Stimulated activated CD4-positive, alpha-beta T cell treated with anti-CD3 and anti-CD28 coated beads, Interleukin-2, amount 100 ng/mL, for 24 hours (primary cell): ENCODE measurements at places on chromosomes 16 and 17.

GRCh38 chr16:82088483-82088882, 53.4 kb downstream of the HSD17B2 start:
- no peak for DNase-seq

DNA sequence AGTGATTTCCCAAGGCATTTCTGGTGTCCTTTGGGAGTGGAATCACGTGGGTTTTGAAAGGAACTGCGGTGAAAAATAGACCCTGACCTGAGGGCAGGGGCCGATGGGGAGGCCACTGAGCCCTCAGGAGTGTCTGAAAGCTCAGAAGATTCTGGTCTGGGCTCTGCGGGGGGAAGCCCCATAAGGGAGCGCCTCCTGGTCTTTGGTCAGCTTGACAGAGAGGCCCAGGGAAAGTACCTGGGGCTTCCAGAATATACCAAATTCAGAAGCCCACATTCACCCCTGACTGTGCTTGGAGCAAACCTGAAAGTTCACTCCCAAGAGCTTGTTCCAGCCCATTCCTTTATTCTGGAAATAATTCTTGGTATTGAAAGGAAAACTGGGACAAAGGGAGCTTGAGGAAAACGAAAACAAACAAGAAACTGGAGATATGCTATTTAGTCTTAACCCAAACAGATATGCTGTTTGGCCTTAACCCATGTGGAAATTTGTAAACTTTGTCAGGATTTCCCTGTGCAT, 23.2 kb upstream of the NAGLU start:
- no peak for DNase-seq

DNA sequence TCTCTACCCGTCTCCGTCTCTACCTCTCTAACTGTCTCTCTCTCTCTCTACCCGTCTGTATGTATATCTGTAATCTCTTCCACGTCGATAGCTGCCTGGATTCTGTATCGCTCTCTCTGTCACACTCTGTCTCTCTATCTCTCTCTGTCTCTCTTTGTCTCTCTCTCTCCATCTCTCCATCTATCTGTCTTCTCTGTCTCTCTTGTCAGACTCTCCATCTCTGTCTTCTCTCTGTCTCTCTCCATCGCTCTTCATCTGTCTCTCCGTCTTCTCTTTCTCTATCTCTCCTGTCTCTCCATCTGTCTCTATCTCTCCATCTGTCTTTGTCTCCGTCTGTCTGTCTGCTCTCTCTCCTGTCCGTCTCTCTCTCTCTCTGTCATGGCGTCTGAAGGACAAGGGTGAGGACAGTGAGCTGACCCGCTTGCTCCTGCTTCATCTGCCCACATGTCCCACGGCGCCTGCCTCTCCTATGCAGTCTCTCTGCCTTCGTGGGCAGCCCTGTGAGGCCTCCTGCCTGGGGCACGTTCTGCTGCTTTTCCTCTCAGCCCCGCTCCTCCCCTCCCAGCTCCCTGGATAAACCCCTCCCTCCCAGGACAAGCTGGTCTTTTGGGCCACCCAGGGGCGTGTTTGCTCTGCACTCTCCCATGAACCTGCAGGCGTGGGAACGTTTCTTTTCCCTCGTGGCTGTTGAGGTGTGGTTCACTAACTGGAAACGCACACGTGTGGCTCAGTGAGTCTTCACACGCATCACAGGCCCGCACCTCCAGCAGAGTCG, 18.9 kb downstream of the ACSF3 start:
- no peak for DNase-seq

DNA sequence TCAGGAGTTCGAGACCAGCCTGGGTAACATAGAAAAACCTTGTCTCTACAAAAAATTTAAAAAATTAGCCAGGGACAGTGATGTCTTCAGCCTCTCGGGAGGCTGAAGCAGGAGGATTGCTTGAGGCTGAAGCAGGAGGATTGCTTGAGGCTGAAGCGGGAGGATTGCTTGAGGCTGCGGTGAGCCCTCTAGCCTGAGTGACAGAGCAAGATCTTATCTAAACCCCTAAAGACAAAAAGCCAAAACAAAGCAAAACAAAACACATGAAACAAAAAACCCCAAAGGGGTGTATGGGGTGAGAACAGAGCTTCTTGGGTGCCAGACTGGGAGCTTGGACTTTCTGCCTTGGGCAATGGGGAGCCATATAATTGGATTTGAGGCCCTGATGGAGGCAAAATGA, 2.6 kb downstream of the SPNS3 start:
- no peak for DNase-seq

GRCh38 chr16:56615353-56615752, 7.0 kb downstream of the MT2A start:
- DNase-seq, result no peak

- DNase-seq, result peak; percentile 6
Measured at GRCh38 chr16:49345829-49346228, 27.8 kb upstream of the C16orf78 start.

GRCh38 chr17:27199948-27200347, 94.0 kb upstream of the WSB1 start:
- no peak for DNase-seq

- DNase-seq, result no peak
Measured at GRCh38 chr16:68665501-68665900, 20.4 kb downstream of the CDH3 start.

- DNase-seq, result no peak
Measured at GRCh38 chr17:81409190-81409935, 14.1 kb downstream of the BAHCC1 start.
